ENCODE measurements at places on chromosomes 1 and 21.

- no peak overlapping the region for H3K27ac ChIP-seq
- H3K27me3 ChIP-seq: no peaks in the 10 kb centered on the region
- no peaks in the 10 kb centered on the region for H3K4me1 ChIP-seq
- no peak for DNase-seq
- H3K4me3 ChIP-seq: no peak overlapping the region
Observed at GRCh38 chr1:119266858-119267257, 101.7 kb upstream of the HAO2 start.

GRCh38 chr1:89527750-89528381, 3.2 kb downstream of the LRRC8B start:
- no peaks in the 10 kb centered on the region for H3K36me3 ChIP-seq
- no peak overlapping the region for H3K27ac ChIP-seq
- no peak for DNase-seq
- no peaks in the 10 kb centered on the region for H3K27me3 ChIP-seq
- peaks cover 4% of the 10 kb centered on the region for H3K4me1 ChIP-seq

DNA sequence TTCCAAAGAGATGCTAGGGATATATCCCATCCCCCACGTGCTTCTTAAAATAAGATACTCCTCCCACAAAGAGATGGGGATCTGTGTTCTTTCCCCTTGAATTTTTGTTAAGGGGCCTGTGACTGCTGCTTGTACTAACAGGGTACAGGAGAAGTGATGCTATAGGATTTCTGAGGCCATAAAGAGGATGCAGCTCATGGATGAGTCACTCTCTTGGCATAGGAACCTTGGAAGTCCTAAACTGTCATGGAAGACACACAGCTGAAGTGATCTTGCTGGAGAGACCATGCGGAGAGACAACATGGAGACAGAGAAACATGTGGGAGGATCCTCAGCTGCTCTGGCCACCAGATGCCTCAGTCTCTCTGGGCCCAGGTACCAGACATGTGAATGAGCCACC, 157.2 kb downstream of the S1PR1 start:
- H3K27ac ChIP-seq: no peak overlapping the region
- H3K4me1 ChIP-seq: no peaks in the 10 kb centered on the region
- H3K4me3 ChIP-seq: no peak overlapping the region
- H3K36me3 ChIP-seq: no peaks in the 10 kb centered on the region
- no peaks in the 10 kb centered on the region for H3K27me3 ChIP-seq

DNA sequence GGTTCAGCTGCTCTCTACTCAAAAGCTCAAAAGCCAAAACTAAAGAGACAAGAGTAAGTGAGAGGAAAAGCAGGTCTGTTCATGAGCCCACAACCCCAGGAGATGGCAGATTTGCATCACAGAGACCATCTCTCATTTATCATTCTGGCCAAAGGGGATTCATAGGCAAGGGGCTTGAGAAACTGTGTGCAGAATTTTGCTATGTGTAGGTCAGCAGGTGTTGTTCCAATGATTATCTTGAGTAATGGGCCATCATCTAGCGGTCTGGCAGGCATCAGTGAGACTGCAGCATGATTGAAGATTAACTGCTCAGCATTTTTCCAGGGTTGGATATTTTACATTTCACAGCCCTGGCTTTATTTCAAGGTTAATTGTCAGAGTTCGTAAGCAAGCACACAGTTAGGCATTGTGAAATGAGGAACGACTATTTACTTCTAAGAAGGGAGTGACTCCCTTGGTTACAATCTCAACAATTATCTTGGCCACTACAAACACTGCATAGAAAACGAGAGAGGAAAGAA, 1204.6 kb upstream of the TMPRSS15 start:
- no peaks in the 10 kb centered on the region for H3K4me1 ChIP-seq
- no peak overlapping the region for H3K27ac ChIP-seq
- no peak for DNase-seq
- no peaks in the 10 kb centered on the region for H3K36me3 ChIP-seq
- H3K27me3 ChIP-seq: no peaks in the 10 kb centered on the region

DNA sequence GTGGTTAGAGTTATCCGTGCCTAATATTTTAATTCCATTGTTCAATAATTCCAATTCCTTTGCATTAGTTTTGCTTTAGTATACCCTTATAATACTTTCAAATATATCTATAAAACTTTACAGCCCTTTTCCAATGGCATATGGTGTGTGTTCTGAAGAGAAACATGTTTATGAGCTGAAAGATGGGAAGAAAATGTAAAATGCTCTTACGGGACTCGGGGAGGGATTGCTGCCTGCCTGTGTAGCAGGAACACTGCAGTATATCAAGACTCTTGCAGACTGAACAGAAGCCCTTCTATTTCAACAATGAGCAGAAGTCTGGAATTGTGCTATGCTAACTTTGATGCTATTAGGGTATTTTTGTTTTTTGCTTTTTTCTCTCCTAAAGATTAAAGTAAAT, 406.8 kb downstream of the PTBP2 start:
- no peaks in the 10 kb centered on the region for H3K27me3 ChIP-seq
- no peaks in the 10 kb centered on the region for H3K36me3 ChIP-seq
- H3K27ac ChIP-seq: no peak overlapping the region
- no peaks in the 10 kb centered on the region for H3K4me1 ChIP-seq
- no peak overlapping the region for H3K4me3 ChIP-seq
- no peak for DNase-seq

- H3K4me3 ChIP-seq: no peak overlapping the region
- H3K4me1 ChIP-seq: no peaks in the 10 kb centered on the region
- H3K27ac ChIP-seq: no peak overlapping the region
- no peaks in the 10 kb centered on the region for H3K36me3 ChIP-seq
Observed at GRCh38 chr1:30672661-30673060, 50.7 kb downstream of the MATN1 start.

GRCh38 chr1:198445872-198446271, 94.6 kb downstream of the ATP6V1G3 start:
- H3K4me3 ChIP-seq: no peak overlapping the region
- no peaks in the 10 kb centered on the region for H3K4me1 ChIP-seq
- no peak for DNase-seq
- H3K36me3 ChIP-seq: no peaks in the 10 kb centered on the region

DNA sequence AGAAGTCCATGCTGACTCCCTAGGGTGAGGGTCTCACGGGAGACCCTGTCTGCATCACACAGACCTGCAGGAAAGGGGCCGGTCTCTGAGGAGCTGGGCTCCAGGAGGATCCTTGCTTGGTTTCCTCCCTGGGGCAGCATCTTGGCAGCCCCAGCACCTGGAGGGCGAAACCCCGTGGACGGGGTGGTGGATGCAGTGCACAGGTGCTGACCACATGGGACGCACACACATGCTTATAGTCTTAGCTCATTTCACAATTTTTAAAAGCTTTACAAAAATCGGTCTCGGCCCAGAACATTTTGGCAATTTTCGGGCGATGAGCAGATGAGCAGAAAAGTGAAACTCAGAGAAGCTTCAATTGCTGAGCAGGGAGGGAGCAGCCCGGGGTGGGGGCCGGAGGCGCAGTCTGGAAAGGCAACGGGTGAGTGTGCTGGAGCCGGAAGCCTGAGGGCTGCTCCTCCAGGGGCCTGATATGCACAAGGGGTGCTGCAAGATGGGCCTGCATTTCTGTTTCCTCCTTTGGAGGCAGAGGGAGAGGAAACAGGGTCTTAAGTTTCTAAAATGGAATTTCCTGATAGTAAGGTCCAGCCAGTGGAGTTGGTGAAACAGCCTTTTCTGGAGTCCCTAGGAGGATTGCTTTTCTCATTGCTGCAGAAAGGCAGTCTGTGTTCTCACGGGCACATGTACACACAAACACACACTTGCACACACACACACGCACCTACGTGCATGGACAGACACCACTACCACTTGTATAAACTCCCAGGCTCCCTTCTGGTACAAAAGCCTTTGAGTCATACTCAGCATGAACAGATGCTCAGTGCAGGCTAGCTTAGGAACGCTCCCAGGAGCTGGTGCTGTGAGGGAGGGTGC, 60.6 kb downstream of the SCCPDH start:
- H3K4me3 ChIP-seq: no peak overlapping the region
- H3K36me3 ChIP-seq: no peaks in the 10 kb centered on the region
- no peak for DNase-seq
- H3K27ac ChIP-seq: no peak overlapping the region

- H3K36me3 ChIP-seq: no peaks in the 10 kb centered on the region
- DNase-seq: no peak
- H3K4me1 ChIP-seq: no peaks in the 10 kb centered on the region
- H3K27ac ChIP-seq: no peak overlapping the region
Observed at GRCh38 chr1:10415211-10415930, 14.9 kb upstream of the CENPS start.

DNA sequence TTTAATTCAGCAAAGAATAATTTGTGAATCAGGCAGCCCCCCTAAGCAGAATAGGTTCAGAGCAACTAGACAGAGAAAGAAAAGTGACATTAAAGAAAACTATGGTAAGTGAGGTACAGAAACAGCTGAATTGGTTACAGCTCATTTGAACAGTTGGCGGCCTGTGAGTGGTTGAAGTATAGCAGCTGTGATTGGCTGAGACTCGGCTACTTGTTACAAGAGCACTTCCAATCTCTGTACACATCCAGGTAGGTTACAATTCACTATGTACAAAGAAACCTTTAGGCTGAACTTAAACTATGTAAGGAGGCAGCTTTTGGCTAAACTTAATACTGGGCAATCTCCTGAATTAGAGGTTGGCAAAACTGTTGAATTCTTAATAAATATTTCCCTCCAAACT, 171.1 kb upstream of the LHX8 start:
- no peak overlapping the region for H3K4me3 ChIP-seq
- no peak for DNase-seq
- H3K27ac ChIP-seq: no peak overlapping the region
- no peaks in the 10 kb centered on the region for H3K4me1 ChIP-seq
- H3K27me3 ChIP-seq: no peaks in the 10 kb centered on the region

DNA sequence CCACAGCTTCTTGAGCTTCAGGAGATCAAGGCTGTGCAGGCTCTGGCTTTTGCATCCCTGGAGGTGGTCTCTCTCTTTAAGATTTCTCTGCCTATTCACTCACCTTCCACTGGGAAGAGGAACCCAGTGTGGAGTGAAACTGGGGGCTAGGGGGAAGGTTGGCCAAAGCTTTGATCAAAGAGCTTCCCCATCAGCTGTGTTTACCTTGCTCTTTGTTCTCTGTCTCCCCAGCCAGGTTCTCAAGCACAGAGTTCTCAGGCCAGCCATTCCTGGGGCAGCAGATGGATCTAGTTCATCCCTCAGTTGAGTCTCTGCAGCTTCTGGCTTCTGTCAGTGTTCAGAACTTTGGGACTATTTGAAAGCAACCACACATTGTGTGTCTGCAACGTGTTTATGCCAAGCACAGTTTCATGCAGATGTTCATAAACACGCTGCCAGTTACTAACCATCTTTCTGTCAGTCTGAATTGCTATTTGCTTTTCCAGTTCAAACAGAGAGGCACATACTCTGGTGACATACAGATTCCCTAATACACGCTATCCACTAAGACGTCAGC, 17.2 kb upstream of the MRPS14 start:
- H3K36me3 ChIP-seq: no peaks in the 10 kb centered on the region
- DNase-seq: no peak
- no peak overlapping the region for H3K4me3 ChIP-seq
- H3K27ac ChIP-seq: no peak overlapping the region

DNA sequence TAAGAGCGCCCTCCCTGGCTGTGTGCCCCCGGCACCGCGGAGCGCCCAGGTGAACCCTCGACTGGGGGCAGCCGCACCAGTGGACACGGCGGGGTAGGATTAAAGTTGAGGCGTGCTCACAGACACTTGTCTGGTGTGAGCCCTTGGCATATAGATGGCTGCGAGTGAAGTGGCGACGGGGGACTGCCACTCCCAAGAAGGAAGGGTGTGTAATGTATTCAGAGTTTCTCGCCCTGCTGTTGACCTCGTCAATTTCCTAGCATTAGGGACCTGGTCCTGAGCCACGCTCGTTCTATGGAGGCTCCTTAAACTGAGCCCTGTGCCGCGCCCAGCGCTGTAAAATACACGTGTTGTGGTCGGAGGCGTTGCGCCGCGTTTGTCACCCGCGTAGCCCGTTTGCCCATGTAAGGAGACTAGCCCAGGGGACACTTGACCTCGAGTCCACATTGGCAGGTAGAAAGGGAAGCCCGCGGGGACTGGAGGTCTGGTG, 554 bp downstream of the EVA1C start:
- H3K27ac ChIP-seq: peak overlapping the region; percentile 99
- H3K4me3 ChIP-seq: peak overlapping the region; percentile 59
- no peaks in the 10 kb centered on the region for H3K36me3 ChIP-seq
- peaks cover 9% of the 10 kb centered on the region for H3K4me1 ChIP-seq

DNA sequence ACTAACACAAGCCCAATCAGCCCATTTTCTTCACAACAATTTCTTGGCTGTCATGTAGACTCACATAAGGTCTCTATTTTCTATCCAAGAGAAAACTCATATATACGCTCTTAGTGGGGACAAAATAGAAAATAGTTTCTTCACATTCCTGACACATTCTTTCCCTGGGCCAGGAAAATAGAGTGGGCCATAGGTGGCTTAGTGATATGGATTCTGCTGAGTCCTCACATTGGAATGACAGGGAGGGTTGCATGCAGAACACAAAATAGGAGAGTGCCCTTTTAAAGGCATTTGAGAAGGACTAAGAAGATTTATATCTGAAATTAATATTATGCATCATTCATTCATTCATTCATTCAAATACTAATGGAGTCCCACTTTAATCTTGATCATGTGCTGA, 207.7 kb downstream of the LYPLAL1 start:
- no peaks in the 10 kb centered on the region for H3K4me1 ChIP-seq
- no peak overlapping the region for H3K27ac ChIP-seq
- no peaks in the 10 kb centered on the region for H3K36me3 ChIP-seq
- H3K27me3 ChIP-seq: no peaks in the 10 kb centered on the region
